GM12892 (cell line): ENCODE measurements at places on chromosomes 16 and 17.

DNA sequence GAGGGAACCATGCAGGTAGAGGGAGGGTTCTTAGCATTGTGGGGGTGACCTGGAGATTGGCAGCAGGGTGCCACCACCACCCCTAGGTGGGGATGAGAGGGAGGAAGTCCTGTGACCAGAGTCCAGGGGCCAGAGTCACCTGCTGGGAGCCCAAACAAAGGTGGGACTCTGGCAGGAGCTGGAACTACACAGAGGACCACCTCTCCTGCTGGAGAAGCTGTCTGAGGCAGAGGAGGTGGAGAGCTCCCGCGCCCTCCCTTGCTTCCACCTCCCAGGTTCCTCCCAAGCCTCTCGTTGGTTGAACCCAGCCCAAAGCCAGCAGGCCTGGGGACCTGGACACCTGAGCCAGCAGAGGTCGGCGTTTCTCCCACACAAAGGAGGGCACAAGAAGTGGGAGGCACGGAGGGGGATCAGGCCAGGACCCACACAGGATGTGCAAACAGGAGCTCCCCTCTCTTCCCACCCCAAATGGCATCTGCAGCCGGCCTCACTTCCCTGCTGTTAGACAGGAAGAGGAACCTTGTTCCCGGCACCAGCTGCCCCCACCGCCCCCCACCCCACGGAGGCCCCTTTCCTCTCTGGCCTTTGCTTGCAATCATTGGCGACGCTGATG, 154.6 kb downstream of the SEC14L1 start:
- DNase-seq, result no peak

- DNase-seq, result peak; percentile 42
Measured at GRCh38 chr16:68490829-68491575, 42.7 kb upstream of the SMPD3 start.

- DNase-seq, result no peak
Measured at GRCh38 chr17:45718791-45719190, 65.3 kb upstream of the CRHR1 start.

DNA sequence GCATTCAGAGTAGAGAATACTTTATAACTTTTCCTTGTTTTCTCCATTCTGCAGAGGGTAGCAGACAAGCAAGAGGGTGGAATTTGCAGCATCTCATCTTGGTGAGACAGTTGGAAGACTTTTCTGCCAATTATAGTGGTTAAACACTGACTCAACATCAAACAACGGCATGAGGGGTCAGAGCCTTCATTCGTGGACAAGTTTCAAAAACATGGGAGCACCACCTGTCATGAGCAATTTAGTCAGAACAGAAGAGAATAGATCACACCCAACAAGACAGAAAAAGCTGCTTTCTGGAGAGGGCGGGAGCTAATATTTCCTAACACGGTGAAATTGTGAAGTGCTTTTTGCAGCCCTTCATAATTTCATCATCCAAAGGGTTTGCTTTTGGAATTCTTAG, 17.9 kb upstream of the ZNF652 start:
- no peak for DNase-seq

GRCh38 chr17:64040206-64040605, 19.8 kb upstream of the ICAM2 start:
- DNase-seq, result no peak
